ENCODE measurements at places on chromosomes 13 and 19.

DNA sequence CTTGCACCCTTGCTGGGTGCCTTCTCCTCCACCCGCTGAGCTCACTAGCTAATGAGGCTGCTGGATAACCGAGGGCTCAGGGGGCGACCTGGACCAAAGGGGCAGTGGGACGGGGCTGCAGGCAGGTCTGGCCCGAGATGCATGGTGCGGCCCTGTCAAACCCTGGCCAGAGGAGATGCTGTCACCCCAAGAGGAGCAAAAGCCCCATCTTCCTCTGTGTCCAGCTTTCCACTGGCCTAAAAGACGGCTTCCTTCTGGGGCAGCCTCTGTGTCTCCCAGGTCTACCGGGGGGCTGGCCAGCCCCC lies 261.8 kb downstream of the TBC1D4 start:
- no peak for DNase-seq

DNA sequence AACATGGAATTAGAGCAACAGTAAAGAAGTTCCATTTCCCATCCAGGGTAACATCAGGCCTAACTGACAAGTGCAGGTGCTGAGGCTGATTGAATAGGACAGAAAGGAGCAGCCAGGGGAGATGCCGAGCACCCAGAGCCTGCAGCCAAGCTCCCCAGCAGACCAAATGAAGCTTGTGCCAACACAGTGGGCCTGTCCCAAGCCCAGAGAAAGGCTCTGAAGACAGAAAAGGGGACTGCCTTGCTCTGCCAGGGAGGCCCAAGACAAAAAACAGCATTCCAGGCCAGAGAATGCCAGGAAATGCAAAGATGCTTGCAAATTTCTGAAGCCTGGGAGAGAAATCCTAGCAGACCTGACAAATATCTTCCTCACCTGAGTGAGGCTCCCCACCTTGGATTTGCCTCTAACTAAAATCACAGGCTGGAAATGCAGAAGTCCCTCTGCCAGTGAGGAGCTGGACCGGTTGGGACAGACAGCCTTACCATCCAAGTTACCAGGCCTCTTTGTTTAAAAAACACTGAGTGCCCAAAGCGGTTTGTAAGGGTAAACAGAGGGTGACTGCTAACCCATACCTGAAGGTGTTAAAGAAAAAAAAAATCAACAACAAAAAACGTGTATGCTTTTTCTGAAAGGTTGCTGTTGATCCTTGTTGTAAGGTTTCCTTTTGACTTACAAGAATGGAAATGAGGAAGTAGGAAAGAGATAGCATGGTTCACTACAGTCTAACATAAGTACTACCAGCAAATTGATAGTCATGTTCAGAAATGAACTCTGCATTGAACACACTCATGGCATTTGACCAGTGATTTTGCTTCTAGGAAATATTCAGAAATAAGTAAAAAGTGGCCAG lies 11.8 kb upstream of the HMGB1 start:
- no peak for DNase-seq

GRCh38 chr19:41930322-41930722 lies 2.1 kb upstream of the ERFL start:
- DNase-seq = no peak

- no peak for DNase-seq
These were observed 8.2 kb downstream of the HOOK2 start for GRCh38 chr19:12767150-12767549.

GRCh38 chr13:73754241-73754640 lies 380.0 kb downstream of the KLF12 start:
- no peak for DNase-seq

GRCh38 chr13:34107806-34108205 lies 289.9 kb downstream of the RFC3 start:
- no peak for DNase-seq

DNA sequence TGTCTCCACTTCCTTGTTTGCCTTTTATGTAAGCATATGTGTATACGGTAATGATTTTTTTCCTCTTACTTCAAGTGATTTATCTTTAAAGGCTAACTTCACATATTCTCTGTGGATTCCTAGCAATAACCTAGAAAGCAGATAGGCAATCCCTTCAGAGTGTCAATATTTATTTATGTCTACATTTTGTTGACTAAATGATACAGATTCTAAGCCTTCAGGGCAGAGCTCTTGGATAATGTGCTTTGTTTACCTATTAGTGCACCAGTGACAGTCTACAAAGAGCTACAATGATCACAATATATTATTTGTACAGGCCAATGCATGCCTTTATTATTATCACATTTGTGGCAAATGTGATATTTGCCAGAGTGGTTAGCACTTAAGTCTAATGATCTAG lies 406.2 kb downstream of the EFNB2 start:
- no peak for DNase-seq

DNA sequence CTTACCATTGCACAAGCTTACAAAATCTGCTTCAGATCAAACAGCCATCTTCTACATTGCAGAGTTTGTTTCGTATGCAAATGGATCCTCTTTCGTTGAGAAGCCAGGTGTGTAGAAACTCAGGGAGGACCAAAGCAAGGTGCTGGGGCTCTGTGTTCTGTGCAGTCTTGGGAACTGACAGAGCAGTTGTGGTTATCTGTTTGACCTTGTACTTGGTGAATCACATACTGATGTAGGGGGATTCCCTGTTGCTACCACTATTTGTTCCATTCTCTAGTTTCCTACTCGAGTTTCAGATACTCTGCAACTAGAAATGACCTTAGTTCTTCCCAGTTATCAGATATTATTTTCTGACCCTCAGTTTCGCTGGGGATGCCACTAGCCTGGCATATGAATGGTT lies 95.2 kb upstream of the CLDN10 start:
- DNase-seq = no peak

- DNase-seq = no peak
These were observed 3.7 kb upstream of the MTRF1 start for GRCh38 chr13:41267106-41267505.

DNA sequence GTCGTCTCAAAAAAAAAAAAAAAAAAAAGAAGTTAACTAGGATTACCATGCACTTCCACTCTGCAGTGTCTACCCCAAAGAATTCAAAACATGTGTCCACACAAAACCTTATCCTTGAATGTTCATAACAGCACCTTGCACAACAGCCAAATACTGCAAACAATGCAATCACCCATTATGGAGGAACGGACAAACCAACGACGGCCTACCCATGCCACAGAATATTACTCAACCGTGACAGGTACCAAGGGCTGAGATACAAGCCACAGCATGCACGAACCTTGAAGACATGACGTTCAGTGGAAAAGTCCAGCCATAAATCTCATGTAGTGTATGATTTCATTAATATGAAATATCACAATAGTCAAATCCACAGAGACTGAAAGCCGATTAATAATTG lies 3.0 kb upstream of the SHISA7 start:
- DNase-seq = no peak

DNA sequence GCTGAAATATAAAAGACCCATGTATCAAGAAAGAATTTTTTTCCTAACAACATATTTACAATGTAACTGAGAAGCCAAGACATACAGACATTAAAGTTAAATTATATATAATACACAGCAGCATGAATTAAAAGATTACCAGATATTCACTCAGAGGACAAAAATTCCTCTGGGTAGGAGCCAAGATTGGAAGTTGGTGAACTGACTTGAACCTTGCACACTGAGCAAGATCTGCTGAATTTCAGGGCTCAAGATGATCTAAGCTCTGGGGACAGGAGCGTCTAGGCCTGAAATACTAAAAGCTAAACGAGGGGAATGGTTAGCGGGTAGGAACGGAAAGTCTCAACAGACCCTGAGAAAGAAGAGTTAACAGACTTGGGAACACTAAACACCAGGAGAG lies 8.5 kb downstream of the FOXO1 start:
- DNase-seq = no peak

DNA sequence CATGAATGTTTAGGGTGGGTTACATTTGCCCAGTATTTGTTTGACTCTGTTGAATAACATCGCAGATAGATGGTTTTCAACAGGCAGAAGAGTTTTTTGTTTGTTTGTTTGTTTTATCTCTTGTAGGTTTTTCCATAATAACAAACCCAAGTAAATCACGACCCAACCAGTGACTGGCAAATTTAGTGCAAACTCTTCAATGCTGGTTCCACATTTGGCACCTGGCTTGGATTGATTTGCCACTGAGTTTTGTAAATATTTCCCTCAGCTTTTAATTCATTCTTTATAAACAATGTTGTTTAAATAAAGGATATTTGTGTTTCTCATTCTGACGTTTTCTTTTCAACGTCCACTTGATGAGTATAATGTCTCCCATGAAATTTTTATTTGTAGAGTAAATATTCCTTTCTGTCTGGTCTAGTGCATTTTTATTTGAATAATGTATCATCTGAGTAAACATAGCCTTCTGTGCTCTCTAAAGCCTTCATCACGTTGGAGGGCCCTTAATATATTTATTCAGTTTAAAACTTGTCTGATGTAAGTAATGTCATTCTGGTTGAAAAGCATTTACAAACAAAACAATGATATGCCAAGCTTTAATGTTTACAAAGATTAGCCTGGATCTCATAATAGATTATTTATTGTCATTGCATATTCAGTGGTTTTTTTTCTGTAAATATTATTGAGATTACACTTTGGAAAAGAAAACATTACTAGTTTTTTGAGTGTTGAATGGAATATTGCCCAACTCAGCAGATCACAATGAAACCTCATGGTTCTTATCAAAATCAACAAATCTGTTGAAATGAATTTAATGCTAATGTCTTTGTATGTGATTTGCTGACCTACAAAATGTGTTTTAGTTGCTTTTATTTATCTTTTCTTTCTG lies 90.4 kb upstream of the PEG3 start:
- DNase-seq = no peak

GRCh38 chr19:8161135-8161646 lies 11.8 kb upstream of the FBN3 start:
- no peak for DNase-seq

DNA sequence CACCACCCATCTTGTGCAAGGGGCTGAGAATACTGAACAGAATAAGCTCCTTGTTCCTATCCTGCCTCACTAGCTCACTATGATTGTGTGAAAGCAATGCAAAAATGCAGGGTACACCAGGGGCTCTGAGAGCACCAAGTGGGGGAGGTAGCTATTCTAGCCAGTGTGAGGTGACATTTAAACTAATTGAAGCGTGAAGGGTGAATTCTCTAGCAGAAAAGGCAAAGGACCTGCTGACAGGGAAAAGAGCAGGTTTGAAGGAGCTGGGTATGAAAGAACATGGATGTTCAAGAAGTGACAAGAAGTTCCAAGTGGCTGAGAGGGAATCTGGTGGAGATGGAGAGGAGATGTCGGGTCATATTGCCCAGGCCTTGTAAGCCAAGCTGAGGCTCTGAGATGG lies 64.2 kb downstream of the SIAH3 start:
- no peak for DNase-seq

DNA sequence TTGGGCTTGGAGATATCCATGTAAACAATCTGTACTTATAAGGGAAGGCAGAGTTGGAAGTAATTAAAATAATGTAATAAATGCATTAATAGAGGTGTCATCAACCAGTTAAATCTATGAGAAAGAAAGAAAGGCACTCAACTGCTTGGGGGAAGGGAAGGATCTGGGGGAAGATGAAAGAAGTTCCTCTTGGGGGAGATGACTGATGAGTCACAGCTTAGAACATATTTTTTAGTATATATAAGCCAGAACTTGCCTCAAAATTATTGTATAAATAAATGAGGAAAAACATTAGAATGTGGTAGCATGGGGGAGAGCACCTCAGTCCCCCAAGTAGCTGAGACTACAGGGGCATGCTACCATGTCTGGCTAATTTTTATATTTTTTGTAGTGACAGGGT lies 205.8 kb downstream of the GGACT start:
- DNase-seq = no peak

- DNase-seq = no peak
These were observed 25.1 kb downstream of the ELF1 start for GRCh38 chr13:40993987-40994386.

DNA sequence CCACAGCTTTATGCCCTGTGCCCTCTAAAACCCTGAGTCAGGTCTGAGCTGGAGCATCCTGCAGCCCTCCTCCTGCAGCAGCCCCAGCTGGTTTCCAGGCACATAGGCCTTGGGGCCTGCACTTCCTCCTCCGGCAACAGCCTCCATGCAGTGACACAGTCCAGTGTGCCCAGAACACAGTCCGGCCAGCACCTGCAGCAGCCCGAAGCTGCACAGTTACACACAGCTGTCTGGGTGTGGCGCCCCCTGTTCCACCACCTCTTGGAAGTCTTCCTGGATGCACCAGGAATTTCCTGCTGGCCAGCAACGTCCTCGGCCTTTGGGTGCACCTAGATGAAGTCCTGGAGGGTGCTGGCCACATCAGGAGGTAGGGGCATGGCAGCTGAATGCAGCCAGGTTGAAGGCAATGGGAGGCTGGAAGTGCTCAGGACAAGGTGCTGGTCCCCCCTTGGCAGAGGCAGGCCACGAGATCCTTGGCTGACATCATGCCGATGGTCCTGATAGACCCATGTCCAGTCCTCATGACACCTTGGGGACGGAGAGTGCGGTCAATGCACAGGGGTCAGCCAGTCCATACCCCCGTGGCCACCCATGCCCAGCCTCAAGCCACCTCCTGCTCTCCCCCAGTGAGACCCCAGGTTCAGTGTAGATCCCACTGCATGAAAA lies 27.1 kb upstream of the PARP4 start:
- DNase-seq = no peak

DNA sequence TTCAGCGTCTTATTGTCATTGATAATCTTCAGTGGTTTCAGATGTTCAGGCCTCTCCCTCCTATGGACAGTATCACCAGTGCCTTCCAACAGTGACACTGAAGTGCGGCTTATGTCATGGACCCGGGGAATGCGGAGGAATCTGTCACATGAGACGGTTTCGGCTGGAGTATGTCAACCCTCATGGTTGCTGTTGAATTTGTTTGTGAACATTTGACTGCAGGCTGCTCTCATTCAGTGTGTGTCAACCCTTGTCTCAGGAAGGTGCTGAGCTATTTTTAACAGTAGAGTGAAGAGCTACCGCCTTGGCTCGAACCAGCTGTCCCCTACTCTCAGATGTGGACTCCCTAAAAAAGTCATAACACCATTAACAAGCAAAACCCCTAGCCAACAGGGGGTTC lies 138.8 kb upstream of the RNF113B start:
- DNase-seq = no peak

DNA sequence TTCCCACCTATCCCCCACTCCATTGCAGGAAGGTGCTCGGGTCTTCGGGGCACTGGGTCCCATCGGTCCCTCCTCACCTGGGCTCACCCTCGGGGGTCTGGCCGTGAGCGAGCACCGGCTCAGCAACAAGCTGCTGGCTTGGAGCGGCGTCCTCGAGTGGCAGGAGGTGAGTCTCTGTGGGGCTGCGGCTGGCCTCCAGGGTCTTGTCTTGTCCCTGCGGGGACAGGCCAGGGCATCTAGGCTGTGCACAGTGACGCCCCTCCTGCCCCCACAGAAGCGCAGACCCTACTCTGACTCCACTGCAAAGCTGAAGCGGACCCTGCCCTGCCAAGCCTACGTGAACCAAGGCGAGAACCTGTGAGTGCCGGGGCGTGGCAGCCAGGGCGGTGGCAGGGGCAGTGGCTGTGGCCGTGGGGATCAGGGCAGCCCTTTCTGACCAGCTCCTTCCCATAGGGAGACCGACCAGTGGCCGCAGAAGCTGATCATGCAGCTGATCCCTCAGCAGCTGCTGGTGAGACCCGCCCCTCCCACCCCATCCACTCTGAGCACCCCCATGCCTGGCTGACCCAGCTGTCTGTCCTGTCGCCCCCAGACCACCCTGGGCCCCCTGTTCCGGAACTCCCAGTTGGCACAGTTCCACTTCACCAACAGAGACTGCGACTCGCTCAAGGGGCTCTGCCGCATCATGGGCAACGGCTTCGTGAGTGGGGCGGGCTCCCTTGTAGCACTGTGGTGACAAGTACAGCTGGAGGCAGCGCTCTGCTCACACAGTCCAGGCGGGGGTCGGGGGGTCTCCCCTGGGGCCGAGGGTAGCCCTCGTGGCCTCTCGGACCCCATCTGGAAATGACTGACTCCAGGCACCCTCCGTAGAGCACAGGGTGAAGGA lies 3.7 kb downstream of the PTOV1 start:
- no peak for DNase-seq

GRCh38 chr13:84864341-84864740 lies 934.9 kb downstream of the SLITRK6 start:
- no peak for DNase-seq
